Stimulated activated CD8-positive, alpha-beta memory T cell treated with anti-CD3 and anti-CD28 coated beads, Interleukin-4, amount 100 ng/mL, for 1 hour (primary cell): ENCODE measurements at places on chromosomes 3 and 15.

- DNase-seq: no peak
These were observed 15.6 kb downstream of the SEMA3F start for GRCh38 chr3:50170689-50171088.

GRCh38 chr3:5201536-5201935 lies 14.0 kb downstream of the EDEM1 start:
- DNase-seq: no peak

- no peak for DNase-seq
These were observed 12.5 kb downstream of the SH2D7 start for GRCh38 chr15:78104566-78105475.

- DNase-seq: no peak
These were observed 43.2 kb downstream of the KLHL25 start for GRCh38 chr15:85751291-85752123.

DNA sequence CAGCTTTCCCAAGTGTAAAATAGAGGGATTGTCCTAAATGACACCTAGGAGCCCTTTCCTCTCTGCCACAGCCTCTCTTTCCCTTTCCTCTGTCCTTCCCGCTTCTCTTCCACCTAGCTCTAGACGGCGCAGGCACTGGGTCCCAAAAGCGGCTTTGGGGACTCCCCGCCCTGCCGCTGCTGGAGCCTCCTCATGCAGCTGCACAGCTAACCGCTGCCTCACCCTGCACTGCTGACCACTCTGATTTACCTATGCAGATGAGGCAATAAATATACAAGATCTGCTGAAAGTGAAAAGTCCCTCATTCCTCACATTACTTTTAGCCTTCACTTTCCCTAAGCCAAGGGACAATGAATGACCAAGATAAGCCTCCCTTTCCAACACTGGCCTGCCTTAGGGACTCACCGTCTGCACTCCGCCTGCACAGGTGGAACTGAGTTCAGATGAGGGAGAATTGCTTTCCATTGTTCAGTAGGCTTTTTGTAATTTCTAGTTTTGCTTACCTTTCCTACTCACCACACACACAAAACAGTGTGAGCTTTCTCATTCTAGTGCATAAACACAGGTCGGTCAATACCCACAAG lies 197.5 kb upstream of the BCL6 start:
- no peak for DNase-seq
